NCI-H1105 (cell line): ENCODE measurements at places on chromosomes 13 and 19.

- no peak for DNase-seq
These were observed 1.7 kb downstream of the SLC25A41 start for GRCh38 chr19:6431891-6432290.

DNA sequence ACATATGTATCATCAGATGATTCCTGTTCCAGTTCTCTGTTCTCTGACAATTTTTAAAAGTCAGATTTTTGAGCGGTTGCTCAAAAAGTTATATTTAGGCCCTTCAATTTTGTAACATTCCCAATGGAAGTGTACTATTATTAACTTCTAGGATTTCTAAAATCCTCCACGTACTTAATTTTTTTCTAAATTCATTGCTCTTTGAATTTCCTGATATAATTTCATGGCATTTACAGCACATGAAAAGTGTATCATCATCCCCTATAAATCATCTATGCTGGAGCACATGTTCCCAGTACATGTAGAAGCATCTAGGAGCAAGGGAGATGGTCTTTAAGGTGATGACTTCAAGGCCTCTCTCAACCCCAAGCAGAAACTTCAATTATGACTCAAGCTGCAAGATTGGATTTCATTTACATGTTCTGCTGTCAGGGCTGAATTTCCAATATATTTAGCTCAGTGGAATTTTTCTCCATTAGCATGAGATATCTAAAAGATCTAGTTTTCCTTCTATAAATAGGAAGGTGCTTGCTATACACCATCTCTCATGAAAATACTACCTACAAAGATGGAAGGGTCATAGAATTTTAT lies 392.8 kb upstream of the MIR17HG start:
- no peak for DNase-seq

DNA sequence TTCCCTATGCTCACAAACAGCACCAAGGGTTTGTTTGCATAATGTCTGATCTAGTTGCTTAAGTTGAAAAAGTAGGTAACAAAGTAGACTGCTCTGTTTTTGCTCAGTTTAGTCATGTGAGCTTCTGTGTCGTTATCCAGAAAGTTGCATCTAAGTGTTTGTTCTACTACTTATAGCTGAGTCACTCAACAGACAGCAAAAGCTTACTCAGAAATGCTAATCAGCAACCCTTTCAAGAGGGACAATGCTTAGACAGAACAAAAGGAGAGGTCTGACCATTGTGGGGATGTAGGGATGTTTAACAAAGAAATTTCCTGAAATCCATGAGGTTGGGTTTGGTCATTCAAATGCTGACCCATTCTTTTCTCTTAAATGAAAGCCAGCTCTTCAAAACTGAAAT lies 106.4 kb downstream of the ATP8A2 start:
- no peak for DNase-seq

DNA sequence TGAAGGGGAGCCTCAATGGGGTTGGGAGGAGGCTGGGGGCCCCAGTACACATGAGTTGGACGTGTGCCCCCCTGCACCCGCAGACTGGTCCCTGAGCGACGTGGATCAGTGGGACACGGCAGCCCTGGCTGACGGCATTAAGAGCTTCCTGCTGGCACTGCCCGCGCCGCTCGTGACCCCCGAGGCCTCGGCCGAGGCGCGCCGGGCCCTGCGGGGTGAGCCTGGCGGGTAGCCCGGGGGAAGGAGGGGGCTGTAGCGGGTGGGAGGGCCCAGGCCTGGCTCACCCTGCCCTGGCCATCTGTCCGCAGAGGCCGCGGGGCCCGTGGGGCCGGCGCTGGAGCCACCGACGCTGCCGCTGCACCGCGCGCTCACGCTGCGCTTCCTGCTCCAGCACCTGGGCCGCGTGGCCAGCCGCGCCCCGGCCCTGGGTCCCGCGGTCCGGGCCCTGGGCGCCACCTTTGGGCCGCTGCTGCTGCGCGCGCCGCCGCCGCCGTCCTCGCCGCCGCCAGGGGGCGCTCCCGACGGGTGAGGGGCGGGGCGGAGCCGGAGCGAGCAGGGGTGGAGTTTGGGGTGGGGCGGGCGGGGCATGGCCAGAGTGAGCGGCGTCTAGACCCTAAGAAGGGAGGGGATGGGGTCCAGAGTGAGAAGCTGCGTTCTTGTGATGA lies 8.1 kb downstream of the PIK3R2 start:
- DNase-seq = peak; percentile 63

GRCh38 chr13:44801990-44802389 lies 187.3 kb downstream of the NUFIP1 start:
- no peak for DNase-seq

- no peak for DNase-seq
These were observed 1178.0 kb downstream of the UQCRFS1 start for GRCh38 chr19:28034936-28035335.

GRCh38 chr19:48992581-48993174 lies 431 bp downstream of the GYS1 start:
- no peak for DNase-seq

- DNase-seq = no peak
These were observed 43.2 kb downstream of the N4BP2L1 start for GRCh38 chr13:32384702-32385101.

- no peak for DNase-seq
These were observed 48.2 kb upstream of the RNF113B start for GRCh38 chr13:98225036-98225940.

GRCh38 chr19:42879613-42880012 lies at the start of gene PSG1:
Gene PSG1, minus strand, starts transcription at chr19:42879713. Its CDS starts 132 bp downstream, at chr19:42879581.
- no peak for DNase-seq

- no peak for DNase-seq
These were observed 1.5 kb downstream of the MUC16 start for GRCh38 chr19:9008667-9009066.

GRCh38 chr19:57778336-57778735 lies 8.9 kb downstream of the ZNF586 start:
- no peak for DNase-seq

DNA sequence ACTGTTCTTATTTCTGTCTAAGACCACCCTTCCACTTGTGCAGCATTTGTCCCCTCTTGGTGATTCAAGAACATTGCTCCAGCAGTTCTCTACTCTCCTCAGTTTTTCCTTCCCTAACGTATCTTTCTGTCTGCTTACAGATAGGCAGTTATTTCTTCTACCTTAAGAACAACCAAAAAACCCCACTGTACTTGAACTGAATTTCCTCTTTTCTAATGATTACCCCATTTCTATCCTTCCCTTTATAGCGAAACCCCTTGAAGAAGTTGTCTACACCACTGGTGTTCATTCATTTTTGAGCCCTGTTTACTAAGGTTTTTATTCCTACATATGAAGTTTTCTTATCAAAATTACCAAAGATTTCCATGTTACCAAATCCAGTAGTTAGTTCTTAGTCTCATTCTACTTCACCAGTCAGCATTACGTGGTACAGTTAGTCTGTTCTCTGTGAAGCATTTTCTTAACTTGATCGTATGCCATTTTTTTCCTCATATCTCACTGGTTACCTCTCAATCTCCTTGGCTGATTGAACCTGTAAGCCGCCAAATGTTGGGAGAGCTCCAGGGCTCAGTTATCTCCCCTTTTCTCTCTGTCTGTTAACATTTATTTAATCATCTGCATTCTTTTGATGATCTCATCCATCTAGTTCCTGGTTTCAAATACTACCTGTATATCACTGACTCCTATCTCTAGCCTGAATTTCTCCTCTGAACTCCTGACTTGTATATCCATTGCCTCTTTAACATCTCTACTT lies 9.0 kb downstream of the LSM14A start:
- DNase-seq = no peak

GRCh38 chr19:33377586-33378475 lies 4.3 kb downstream of the CEBPG start:
- no peak for DNase-seq

GRCh38 chr19:14142262-14143190 lies 6.1 kb upstream of the ASF1B start:
- no peak for DNase-seq

DNA sequence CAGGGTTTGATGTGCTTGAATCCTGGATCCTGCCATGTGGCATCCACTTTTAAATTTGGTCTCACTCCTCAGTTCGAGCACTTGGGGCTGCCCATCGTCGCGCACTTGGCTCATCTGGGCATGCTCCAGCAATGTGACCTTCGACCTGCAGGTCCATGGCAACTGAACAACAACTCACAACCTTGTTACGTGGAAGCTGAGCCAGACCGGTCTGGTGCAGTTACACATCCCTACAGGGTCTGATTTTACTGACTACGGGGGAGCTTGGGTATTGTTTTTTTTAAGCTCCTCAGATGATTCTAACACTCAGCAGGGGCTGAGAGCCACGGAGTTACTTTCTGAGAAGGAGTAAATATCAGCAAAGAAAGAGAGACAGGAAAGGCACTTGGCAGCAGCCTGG lies 769.6 kb downstream of the UQCRFS1 start:
- no peak for DNase-seq

- peak; percentile 11 for DNase-seq
These were observed 147.3 kb upstream of the GPC6 start for GRCh38 chr13:93079294-93079693.

GRCh38 chr13:36432106-36432544 lies at the start of gene CCNA1:
Gene CCNA1, plus strand, starts transcription at chr13:36432495. Its CDS starts 562 bp downstream, at chr13:36433057.
- peak; percentile 70 for DNase-seq

DNA sequence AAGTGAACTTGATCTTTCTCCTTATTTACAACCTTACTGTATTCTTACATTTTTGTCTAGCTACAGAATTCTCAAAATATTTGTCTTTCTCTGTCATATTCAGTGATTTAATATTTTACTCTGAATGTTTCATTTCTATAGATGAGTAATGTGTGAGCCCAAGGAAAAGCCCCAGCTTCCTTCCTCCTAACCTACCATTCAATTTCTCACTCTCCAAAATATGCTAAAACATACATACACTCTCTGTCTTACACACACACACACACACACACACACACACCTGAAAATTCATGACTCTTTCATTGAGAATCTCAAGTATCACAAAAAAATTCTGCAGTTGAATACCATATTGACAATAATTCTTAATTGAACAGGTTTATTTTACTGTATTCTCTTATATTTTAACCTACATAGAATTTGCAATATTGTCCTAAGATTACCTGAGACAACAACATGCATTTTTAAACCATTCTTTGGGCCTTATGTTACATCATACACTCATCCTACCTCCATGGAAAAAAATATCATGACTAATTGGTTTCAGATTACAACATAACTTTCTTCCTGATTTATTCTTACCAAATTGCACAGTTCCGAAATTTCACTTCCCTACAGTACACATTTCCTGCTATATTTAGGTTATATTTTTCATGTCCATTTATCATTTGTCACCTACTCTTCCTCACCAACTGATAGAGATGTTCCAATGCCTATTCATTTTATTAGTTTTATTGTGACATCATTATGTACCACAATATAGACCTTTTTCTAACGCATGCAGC lies 1965.6 kb upstream of the PCDH20 start:
- DNase-seq = no peak

- no peak for DNase-seq
These were observed 5.2 kb upstream of the MYDGF start for GRCh38 chr19:4675346-4675745.

DNA sequence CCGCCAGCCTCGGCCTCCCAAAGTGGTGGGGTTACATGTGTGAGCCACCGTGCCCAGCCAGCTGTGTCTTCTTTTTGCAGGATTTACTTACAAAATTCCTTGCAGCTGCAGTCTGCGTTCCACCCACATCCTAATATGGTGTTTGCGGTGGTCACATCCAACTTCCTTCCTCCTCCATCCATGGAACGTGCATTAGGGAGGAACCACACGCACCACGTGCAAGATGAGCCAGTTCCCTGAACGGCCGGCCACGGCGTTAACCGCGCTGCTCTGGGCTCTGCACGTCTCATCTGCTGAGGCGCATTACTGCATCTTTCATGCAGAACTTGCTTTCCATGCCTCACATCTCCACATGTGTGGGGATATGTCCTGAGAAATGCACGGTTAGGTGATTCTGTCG lies 13.0 kb upstream of the SIGLEC11 start:
- DNase-seq = no peak

DNA sequence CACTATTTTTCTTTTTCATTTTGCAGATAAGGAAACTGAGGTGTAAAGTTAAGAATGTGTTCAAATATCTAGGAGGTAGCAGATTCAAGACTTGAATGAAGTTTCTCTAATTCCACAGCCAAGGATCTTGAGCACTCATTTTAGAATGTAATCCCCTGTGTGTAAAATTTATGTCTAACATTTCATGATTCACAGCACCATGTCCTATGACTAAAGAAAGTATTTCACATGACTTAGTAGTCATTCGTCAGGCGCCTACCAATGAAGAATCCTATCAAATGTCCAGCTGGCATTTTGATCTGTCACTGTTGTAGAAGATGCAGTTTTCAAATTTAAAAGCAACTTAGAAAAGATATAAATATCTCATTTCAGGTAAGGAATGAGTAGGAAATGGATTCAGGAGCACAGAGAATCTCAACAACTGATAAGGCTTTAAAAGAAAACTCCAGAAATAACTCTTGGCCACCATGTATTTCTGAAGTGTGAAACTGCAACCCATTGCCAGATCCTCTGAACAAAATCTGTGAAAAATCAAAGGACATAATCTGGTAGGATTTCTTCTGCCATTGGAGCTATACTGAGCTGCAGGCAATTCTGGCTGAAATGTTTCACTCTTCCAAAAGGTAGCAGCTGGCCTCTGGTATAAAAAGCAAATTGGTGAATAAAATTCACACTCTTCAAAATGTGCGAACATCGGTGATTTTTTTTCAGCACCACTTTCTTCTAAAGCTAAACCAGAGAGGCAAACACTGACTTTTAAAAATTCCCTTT lies 92.2 kb downstream of the DCLK1 start:
- no peak for DNase-seq

- DNase-seq = no peak
These were observed 50.4 kb downstream of the TEX29 start for GRCh38 chr13:111370570-111371535.

- no peak for DNase-seq
These were observed 27.1 kb downstream of the SERP2 start for GRCh38 chr13:44400736-44401135.

DNA sequence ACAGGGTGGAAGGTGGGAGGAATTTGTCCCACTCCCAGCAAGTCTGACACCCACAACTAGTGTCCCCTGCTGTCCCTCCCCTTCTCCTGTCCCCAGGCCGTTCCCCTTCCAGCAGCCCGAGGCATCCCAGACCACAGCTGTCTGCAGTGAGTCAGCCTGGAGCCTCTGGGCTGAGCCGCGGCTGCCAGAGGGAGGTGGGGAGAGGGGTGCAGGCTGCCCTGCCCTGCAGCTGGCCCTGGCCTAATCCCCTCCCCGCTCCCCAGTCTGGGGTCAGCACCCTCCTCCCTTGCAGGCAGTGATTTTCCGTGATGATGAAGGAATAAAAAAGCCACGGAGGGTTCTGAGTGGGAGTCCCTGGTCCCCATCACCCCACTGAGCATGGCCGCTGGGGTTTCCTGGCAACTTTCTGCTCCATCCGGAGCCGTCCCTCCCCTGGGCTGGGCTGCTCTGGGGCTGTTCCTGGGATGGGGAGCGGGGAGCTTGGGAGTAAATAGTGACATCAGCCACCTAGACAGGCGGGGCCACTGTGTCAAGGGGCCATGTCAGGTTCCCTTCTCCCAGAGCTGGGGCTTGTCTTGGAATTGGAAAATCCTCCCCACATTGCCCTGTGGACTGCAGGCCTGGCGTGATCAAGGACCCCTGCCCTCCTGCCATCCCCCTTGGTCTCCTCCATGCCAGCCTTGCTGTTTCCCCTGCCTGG lies 16.8 kb downstream of the SPC24 start:
- no peak for DNase-seq

GRCh38 chr19:57807541-57807940 lies 7.2 kb downstream of the ZNF552 start:
- DNase-seq = no peak
